IPS-NIHi11 (cell line): ENCODE measurements at places on chromosomes 13 and 19.

GRCh38 chr19:17121736-17122293 is 46.2 kb downstream of the MYO9B start:
- no peak for DNase-seq

DNA sequence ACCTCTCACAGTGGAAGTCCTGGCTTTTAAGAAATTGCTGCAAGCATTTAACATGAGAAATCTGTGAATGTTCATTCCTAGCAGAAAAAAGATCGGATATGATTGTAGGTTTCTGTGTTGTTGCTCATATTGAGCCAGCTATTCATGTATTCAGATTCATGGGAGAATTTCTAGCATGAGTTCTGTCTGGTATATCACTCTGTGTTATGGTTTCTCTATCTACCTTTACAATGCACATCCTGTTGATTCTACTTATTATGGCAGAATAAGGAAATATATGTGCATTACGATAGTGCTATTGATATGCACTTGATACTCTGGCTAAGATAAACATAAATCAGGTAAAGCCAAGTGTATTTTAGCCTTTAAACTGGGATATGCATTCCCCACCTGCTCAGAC is 138.2 kb downstream of the KCNRG start:
- no peak for DNase-seq

GRCh38 chr19:35869327-35870123 is 1.2 kb downstream of the APLP1 start:
- DNase-seq: peak; percentile 88

DNA sequence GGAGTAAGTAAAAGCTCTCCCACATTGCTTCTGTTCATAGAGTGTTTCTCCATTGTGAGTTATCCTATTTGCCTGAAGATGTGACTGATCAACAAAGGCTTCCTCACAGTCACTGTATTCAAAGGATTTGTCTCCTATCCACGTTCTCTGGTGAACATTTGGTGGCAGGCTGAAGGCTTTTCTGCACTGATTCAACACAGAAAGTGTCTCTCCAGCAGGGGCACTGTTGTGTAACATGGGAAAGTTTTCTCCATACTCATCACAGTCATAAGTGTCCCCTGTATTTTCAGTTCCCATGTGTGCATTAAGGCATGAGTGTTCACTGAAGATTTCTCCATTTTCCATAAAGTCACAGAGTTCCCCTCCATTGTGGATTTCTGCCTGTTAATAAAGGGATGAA is 17.6 kb downstream of the ZNF121 start:
- no peak for DNase-seq

- no peak for DNase-seq
Observed at GRCh38 chr13:101343128-101343787, 73.0 kb downstream of the NALCN start.

DNA sequence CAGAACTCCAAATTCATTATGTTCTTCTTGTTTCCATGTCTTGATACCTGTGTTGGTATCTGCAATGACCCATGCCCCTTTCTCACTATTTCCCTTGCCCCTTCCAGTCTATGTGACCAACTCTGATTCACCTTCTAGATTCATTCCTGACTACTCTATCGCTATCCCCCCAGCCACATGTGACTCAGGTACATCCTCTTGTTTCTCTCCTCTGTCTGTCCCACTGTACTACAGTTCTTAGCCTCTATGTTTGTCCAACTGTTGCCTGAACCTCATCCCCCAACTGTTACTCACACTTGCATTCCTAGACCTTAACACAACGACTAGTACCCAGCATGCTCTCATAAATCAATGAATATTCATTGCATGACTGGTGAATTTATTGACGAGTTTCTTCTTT is 10.0 kb upstream of the FLT3 start:
- no peak for DNase-seq

GRCh38 chr19:38666663-38667511 is 19.4 kb downstream of the ACTN4 start:
- no peak for DNase-seq

- DNase-seq: no peak
Observed at GRCh38 chr19:35417278-35417677, 30.8 kb upstream of the FFAR2 start.

DNA sequence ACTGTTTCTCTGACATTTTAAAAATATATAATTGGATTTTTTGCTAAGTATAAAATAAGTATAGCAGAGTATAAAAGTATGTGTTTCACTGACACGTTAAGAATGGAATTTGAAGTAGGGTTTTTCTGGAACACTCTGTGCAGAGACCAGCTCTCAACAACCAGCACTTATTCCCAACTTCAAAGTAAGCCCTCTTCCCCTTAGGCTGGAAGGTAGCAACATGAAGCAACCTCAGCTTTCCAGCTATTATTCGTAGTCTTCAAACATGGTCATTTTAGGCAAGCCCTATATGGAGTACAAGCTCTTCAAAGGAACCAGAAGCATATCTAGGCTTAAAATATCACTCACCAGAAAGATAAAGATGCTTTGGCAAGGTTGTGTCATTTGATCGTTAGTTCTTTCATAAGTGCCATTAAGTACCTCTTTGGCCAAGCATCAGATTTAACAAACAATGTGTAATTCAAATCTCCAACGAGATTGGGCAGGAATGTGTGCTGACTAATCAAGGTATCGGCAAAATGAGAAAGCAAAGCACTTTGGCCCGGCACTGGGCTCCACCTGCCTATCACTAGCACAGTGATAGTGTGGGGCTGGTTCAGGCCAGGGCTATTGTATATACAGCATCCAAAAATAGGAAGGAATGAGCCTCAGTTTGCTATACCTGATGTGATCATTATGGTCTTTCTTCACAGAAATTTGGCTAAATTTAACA is 95.9 kb upstream of the FREM2 start:
- no peak for DNase-seq

DNA sequence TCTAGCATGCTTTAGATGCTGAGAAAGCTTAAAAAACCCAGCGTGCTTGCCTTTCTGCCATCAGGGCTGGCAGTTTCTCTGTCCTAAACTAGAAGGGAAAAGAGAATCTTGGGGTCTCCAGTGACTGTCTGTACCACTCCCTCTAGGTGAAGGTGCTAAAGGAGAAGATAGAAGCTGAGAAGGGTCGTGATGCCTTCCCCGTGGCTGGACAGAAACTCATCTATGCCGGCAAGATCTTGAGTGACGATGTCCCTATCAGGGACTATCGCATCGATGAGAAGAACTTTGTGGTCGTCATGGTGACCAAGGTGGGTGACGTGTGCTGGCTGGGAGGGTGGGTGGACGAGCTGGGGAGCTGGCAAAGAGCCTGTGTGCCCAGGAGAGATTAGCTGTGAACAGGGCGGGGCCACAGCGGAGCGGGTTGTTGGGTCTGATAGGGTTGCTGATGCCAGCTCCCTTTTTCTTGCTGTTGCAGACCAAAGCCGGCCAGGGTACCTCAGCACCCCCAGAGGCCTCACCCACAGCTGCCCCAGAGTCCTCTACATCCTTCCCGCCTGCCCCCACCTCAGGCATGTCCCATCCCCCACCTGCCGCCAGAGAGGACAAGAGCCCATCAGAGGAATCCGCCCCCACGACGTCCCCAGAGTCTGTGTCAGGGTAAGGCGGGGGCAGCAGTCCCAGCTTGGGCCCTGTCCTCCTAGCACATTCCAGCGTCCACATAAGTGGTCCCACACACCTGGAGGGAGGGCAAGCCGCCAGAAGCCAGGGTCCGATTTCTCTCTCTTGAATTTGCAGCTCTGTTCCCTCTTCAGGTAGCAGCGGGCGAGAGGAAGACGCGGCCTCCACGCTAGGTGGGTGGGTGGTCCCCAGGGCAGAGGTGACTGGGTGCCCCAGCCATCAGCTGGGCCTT is 2.3 kb downstream of the RAD23A start:
- no peak for DNase-seq

DNA sequence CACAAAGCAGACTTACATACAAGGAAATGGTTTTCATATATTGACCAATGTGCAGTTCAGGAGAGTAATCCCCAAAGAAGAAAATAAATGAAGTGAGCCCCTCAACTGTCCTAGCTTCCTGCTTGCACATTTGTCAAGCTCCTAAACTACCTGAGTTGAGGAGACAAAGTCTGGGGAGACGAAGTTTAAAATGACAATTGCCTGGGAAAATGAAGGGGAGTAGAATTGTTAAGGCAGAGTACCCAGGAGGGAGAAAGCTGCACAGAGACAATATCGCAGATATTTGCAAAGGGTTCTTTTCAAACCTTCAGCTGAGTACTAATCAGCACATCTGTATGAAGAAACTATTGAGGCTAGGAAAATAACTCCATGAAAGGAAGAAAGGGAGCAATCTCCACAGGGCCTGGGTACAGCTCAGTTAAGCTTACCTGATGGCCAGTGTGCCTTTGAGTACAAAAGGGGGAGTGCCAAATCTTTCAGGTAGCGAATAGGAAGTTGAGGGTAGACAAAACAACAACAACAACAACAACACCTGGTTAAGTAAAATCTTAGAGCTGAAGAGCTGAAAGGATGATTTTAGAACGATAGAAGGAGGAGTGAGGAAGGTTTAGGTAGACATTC is 1700.1 kb upstream of the PRR20A start:
- no peak for DNase-seq

DNA sequence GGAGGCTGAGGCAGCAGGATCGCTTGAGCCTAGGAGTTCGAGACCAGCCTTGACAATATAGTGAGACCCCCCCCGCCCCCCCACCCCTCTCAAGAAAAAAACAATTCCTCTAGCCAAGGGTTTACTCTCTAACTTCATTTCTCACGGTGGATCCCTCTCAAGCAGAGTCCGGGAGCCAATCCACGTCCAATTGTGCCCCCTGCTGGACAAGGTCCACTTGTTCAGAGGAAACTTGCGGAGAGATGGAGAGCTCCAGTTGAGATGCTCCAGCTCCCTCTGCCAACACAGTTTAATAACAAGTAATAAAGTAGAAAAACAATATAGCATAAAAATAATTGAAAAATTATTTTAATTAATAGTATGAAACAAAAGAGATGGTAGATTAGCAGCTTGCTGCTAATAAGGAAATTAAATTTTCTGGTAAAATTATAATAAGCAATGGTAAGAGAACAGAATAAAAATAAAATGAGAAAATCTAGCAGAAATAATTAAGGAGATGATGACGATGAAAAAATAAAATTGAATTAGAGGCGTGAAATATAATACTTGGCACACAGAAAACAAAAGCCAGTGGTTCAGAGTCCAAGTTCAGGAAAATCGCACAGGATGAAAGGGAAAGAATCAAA is 14.5 kb upstream of the SIGLEC14 start:
- peak; percentile 73 for DNase-seq

- no peak for DNase-seq
Observed at GRCh38 chr13:80083081-80083852, 257.7 kb downstream of the SPRY2 start.

- no peak for DNase-seq
Observed at GRCh38 chr13:41139296-41139966, 6.8 kb upstream of the KBTBD6 start.

DNA sequence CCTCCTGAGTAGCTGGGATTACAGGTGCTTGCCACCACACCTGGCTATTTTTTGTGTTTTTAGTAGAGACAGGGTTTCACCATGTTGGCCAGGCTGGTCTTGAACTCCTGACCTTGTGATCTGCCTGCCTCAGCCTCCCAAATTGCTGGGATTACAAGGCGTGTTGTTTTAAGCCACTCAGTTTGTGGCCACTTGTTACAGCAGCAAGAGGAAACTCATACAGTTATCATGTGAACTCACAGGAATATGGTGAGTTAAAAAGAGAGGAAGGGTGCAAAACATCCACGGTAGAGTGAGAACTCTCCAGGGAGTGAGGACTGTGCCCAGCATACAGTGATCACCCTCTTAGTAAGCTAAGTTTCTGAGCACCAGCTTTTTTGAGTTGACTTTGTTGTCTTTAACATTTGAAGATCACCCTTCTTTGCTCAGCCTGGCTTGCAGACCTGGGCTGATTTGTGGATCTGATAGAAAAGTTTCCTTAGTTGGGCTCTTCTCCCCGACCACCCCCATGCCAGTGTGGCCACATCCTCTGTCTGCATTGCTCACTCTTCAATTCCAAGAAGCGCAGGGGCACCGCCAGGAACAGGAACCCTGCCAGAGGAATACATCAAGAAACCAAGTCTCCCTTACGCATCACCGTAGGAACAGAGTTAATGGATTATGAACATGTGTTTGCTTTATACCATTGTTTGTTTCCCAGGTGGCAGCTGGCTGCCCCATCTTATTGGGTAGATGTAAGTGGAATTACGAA is 16.0 kb downstream of the ALOX5AP start:
- DNase-seq: no peak

DNA sequence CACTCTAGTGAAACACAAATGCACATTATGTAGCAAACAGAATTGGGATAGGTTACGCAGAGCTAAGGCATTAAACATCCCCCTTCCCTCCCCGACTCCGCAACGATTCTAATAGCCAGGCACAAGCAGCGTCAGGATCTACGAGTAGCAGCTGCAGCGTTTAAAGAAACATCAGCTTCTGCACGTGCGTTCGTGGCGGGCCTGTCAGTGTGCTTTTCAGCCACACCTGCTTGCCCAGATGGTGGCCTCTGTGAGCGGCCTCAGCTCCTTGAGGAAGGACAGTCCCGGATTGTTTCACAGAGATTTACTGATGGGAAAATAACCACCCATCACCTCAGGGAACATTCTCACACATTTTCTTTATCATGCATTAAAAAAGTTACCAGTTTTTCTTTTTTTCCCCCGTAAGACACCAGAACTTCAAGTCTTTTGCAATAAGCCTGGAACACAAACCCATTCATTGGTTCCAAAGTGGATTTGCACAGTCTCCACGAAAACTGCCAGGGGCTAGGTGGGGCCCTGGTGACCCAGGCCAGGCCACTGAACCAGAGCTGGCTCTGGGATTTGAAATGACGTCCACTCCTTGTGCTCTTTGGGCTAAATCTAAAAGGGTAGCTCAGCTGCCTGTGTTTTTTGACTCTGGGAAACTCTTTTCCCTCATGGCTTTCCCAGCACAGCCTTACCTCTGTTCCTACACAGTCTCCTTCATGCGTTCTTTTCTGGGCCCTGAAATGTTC is 325.5 kb downstream of the KCNRG start:
- no peak for DNase-seq

- DNase-seq: peak; percentile 67
Observed at GRCh38 chr19:12872941-12873890, 8.0 kb downstream of the DNASE2 start.

GRCh38 chr19:29421196-29421545 is 104.6 kb upstream of the VSTM2B start:
- DNase-seq: no peak

- DNase-seq: no peak
Observed at GRCh38 chr13:108360139-108360538, 90.6 kb downstream of the TNFSF13B start.

DNA sequence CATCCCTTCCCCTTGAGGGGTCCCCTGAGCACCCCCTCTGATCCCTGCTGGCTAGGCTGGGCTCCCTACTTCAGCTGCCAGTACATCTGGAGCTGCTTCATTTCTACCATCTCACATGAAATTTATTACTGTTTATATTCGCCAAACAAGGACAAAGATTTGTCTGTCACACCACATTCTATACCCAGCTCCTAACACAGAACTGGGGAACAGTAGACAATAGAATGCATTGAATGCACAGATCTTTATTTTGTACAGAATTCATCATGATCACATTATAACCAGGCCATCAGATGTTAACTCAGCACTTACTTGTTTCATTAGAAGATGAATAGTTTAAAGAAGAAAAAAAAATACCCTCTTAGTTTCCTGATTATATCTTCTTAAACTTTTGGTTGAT is 159.4 kb downstream of the KLF5 start:
- DNase-seq: no peak

GRCh38 chr13:49066856-49067255 is 91.1 kb downstream of the FNDC3A start:
- DNase-seq: no peak

- no peak for DNase-seq
Observed at GRCh38 chr19:13133241-13133870, 15.3 kb downstream of the NACC1 start.
